Stimulated activated CD4-positive, alpha-beta T cell treated with anti-CD3 and anti-CD28 coated beads, Interleukin-1b, Interleukin-23, amount 100 ng/mL, for 1 hour (primary cell): ENCODE measurements at places on chromosomes 4 and X.

- no peak for DNase-seq
Observed at GRCh38 chrX:119151051-119151380, 23.4 kb upstream of the KIAA1210 start.

- no peak for DNase-seq
Observed at GRCh38 chr4:15455290-15455689, 14.4 kb upstream of the CC2D2A start.

GRCh38 chr4:68366600-68366999, 16.7 kb upstream of the YTHDC1 start:
- no peak for DNase-seq

DNA sequence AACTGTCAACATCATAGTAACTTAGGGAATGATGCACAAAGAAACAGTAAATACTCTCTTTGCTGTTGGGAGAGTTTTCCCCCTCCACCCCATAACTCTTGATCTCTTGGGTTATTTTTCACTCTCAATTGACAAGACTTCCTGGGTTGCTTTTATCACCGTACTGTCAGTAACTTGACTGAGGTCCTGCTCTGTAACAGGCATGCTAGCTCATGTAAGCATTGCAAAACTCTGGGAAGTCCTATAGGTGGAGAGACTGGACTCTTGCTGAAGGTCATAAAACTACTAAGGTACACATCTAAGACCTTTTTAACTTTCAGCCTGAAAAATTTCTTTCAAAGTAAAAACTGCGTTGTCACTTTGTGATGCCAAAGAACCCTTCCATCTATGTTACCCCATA, 10.9 kb downstream of the SHROOM3 start:
- no peak for DNase-seq

GRCh38 chr4:68987007-68987406, 35.4 kb upstream of the UGT2A3 start:
- no peak for DNase-seq

DNA sequence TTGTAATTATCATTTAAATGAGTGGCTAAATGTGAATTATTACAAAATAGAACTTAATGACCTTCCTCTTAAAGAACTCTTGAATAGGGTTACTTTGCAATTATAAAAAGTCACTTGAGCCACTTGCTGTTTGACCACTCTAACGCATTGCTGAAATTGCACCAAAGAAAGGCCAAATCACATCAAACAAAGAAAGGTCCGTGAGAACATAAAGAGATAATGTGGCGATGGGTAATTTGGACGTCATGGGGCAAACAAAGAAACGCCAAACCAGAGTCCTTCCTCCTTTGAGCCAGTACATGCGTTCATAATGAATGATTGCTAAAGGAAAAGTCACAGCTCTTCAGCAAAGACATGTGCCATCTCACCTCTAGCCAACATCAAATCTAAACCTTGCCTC, 229.8 kb upstream of the STS start:
- DNase-seq: no peak

DNA sequence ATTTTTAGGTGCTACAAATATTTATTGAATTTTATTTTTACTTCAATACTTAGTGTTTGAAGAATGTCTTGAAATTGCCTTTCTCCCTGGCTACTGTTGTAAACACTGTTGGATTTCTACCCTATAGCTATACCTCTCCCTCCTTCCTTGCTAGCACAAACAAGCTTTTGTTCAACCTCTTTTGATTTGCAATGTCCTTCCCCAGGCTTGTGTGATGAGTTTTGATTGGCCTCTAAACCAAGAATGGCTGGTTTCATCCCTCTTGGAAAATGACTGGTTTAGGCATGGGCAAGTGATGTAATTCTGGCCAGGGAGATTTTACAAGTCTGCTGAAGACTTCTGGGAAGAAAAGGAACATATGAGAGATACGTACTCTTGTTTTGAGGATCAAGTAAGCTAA, 25.3 kb upstream of the SLITRK2 start:
- DNase-seq: no peak

DNA sequence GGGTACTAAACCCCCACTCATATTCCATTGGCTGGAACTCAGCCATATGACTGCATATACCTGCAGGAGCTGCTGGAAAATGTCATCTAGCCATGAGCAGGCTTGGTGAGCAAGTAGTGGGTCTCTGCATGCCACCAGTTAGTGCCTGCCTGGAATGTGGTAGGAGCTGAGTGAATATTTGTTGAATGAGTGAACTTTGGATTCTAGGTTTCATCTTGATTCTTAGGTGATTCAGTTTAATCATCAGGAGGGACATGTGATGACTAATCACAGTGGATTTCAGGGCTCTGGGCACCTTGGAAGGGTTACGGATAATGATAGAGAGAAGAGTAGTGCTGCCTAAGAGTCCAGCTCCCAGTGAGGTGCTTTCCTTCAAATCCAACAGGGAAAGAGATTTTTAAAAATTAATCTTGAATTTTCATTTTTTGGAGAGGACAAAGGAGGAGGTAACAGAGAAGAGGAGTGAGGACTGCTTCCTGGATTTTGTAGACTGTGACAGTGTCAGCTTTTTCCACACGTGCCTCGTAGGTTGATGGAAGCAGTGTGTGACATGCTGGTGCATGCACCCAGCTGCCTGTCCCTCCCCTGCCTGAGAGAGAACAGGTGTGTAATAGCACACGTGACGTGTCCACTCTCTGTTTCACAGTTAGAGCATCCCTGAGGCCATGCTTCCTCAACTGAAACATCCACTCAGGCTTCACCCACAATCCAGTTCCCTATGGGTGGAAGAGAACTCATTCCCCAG, 30.4 kb downstream of the NHS start:
- no peak for DNase-seq

DNA sequence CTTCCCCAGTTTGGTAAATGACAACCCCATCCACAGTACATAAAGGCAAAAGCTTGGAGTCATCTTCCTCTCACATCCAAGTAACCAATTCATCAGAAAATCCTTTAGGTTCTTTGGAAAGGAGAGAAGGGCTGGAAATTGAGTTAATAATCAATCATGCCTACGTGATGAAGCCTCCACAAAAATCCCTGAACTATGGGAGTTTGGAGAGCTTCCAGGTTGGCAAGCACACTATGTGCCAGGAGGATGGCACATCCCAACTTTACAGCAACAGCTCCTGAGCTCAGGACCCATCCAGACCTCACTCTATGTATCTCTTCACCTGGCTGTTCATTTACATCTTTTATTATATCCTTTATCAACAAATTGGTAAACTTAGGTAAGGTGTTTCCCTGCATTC, 98.9 kb downstream of the IQCM start:
- DNase-seq: no peak

DNA sequence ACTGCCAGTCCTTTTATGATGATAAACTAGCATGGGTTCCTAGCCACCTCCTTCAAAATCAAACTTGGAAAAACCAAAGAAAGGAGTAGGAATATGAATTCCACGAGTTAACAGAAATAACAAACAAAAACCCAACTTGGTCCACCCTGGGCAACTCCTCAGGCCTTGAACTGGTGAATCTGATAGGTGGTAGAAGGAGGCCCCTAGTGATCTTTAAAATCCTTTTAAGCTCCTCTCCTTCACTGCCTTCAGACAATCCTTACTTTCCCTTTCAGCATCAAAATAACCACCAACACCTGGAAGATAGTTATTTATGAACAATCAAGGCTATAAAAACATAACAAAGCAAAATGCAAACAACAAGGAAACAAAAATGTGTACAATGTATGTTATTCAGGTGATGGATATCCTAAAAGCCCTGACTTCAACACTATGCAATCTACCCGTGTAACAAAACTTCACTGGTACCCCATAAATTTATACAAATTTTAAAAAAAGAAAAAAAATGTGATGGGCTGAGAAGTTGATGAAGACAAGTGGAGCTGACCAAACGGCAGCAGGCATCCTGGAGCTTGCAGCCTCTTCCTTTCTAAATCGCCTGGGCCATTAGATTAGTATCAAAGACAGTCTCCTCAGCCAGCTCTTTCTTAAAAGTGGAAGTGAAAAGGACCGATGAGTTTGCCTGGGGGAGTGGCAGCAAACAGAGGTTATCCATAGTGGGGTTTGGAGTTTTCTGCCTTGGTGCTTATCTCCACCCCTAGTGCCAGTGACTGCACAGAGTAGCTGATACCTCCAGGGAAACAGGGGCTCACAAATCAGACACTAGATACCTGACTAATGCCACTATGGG, 179.6 kb downstream of the TMA16 start:
- no peak for DNase-seq

DNA sequence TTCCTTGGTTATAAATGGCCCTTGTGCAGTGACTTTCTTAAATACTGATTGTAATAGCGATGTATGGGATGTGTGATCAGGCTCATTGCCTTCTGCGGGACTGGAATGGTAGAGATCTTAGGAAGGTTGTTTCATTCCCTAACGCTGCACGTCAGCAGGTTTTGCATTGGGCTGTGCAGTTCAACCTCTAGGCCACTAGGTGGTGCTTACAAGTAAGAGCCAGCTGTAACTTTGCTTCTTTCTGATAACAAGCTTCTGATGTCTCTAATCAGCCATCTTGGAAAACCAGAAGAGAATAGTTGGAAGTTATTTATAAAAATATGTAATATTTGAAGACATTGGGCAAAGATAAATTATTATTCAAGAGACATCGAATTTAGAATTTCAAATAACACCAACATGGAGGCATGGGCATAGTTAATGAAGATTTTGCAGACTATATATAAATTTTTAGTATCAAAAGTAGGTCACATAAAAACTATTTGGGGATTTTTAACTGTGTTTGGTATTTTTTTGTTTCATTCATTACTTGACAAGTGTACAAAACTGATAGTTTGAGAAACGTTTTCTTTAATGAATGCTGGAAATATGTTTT, 339.7 kb upstream of the PCDH7 start:
- no peak for DNase-seq

DNA sequence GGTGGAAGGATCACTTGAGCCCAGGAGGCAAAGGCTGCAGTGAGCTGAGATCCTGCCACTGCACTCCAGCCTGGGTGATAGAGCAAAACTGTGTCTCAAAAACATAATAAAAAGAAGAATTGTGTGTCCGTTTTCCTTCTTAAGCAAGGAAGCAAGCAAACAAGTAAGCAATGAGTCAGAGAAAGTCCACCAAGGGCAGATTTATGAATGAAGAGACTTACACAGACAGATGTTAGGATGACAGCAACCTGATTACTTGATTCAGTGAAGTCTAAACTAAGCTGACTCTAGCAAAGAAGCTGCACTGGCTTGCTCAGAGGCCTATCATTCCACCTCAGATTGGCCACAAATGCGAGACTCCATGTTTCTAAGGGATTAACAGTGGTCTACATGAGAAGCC, 34.1 kb upstream of the SCML1 start:
- DNase-seq: no peak

- DNase-seq: no peak
Observed at GRCh38 chrX:78029663-78030062, 60.2 kb upstream of the PGAM4 start.

- DNase-seq: no peak
Observed at GRCh38 chr4:59608466-59608865, 1591.7 kb upstream of the ADGRL3 start.

GRCh38 chr4:182969651-182970279, 52.6 kb upstream of the DCTD start:
- no peak for DNase-seq

- DNase-seq: no peak
Observed at GRCh38 chrX:110698696-110699095, 96.9 kb downstream of the CHRDL1 start.

DNA sequence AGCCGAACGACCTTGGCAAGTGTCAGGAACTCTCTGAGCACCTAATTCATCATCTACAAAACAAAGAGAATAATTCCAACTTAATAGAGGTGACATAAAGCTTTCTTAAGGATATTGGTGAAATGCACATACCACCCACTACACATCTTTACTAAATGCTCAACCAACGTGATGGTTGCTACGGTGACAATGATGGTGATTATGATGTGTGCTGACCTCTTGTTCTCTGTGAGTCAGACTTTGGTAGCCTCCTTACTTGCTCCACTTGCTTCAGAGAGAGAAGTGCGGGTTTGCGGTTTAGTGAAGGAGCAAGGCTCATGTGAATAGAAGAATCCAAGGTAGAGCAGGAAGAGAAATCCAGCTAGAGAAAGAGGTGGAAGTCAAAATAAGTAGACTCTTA, 52.8 kb upstream of the CLNK start:
- DNase-seq: no peak

DNA sequence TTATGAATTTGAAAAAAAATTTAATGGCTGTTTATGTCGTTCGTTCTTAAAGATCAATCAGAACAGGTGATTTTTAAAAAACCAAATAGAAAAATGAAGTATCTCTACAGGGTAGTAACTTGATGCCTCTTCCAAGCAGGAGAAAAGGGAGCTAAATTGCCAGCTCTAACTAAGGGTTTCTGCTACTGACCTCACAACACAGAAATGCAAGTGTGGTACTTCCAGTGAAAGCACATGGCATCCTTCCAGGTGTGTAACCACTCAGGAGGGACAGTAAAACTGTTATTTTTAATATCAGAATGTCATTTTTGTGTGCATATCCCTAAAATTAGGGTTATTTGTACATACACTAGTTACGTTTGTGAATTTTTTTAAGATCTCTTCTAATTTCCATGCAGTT, 116.8 kb upstream of the ZCCHC13 start:
- no peak for DNase-seq

DNA sequence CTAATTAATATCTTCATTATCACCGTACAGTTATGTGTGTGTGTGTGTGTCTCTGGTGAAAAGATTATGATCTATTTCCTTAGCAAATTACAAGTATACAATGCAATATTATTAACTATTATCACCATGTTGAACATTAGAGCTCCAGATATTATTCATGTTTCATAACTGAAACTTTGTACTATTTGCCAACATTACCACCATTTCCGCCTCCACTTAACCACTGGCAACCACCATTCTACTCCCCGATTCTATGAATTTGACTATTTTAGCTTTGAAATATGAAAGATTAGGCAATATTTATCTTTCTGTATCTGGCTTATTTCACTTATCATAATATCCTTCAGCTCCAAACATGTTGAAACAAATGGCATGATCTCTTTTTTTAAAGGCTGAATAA, 717.9 kb downstream of the ARAP2 start:
- no peak for DNase-seq

GRCh38 chr4:54945838-54946237, 179.6 kb downstream of the KDR start:
- DNase-seq: no peak

- no peak for DNase-seq
Observed at GRCh38 chr4:126223784-126224407, 909.1 kb downstream of the FAT4 start.

DNA sequence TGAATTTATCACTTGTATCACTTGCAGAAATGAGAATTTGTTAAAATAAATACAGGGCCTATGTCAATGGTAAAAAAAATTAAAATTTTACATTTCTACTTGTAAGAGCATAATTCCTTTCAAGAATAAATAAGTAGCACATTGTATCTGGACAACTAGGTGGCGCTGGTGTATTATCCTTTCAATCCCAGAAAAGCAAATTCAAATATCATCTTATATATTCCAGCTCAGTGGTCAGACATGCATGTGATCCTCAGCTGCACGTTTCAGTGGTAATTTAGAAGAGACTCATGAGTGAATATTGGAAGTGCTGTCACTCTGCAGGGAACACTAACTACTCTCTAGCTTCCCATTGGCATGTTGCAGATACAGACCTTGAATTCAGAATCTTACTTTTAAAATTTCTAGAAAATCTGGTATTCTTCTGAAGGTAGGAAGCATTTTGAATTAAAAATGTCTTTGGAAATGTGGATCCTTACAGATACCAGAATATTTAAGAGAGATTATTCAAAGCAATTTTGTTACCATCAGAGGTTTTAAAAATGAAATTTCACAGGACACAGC, 1414.7 kb upstream of the TENM3 start:
- DNase-seq: no peak
